ENCODE measurements at places on chromosomes 11 and 22. TPM values are rescaled to one million over a fixed set of nuclear protein-coding genes. Genes with fewer than 3 reads are reported as not detected.

The CLMP gene
- total RNA-seq = 0.26 TPM

The FAM227A gene
- 0.77 TPM for total RNA-seq

The MIOX gene
- total RNA-seq = not detected

The MAPK8IP2 gene
- total RNA-seq = 0.17 TPM
